Activated effector memory CD4-positive, alpha-beta T cell treated with Interleukin-2 at 50 U/mL for 16 hours (primary cell): ENCODE measurements at places on chromosomes 2 and 18.

DNA sequence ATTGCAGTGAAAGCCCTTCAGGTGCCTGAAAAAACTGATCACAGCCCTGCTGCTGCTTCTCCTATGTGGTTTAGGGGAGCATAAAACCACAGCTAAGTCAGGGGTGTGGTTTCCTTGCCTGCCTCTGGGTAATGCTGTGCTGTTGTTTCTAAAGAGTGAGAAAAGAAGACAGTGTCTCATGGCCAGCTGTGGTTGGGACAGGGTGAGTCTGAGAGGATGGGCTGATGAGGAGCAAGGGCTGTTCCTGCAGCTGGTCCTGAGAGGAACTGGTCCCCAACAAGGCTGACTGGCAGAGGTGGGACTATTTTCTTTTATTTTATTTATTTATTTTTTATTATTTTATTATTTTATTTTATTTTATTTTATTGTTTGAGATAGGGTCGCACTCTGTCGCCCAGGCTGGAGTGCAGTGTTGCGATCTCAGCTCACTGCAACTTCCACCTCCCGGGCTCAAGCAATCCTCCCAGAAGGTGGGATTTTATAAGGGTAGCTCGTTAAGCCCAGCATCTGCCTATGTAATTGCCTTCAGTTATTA, 236.7 kb downstream of the FHOD3 start:
- no peak for DNase-seq

GRCh38 chr2:189037518-189037917, 63.3 kb downstream of the COL3A1 start:
- DNase-seq = no peak

- DNase-seq = no peak
Observed at GRCh38 chr2:26568076-26568890, 72.9 kb downstream of the CIB4 start.

- DNase-seq = no peak
Observed at GRCh38 chr18:24397131-24397693, 412 bp downstream of the OSBPL1A start.

- no peak for DNase-seq
Observed at GRCh38 chr2:120238728-120239487, 13.7 kb upstream of the RALB start.

DNA sequence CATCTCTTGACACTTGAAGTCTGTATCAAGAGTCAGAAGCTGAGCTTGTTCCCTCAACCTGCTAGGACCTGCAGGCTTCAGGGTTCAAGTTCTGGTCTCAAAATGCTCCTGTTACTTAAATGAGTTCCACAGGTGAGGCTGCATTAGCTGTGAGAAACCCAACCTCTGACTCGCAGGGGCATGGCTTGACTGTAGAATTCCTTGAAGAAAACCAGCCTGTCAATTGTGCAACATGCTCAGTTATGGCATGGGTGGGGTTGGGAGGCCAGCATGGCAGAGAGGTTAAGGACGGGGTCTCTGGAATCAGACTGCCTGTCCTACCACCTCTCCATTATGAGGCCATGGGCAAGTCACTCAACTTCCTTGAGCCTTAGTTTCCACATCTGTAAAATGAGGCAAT, 235.8 kb downstream of the EN1 start:
- no peak for DNase-seq

DNA sequence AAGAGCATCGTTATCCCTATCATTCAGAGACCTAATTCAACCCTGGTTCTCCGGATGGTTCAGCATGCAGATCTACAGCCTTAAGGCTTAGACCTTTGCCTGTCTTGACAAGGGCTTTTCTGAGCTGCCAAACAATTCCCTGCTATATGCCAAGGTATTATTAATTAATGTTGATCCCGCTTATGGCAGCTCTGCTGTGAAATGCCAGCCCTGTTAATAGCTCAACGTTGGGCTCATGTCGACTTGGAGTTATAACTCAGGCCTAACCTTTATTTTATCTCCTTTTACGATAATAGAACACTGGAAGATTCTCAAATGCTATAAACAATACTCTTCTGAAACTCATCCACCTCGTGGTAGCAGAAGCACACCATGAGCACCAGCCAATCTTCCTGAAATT, 188.6 kb downstream of the TMEM247 start:
- DNase-seq = no peak

DNA sequence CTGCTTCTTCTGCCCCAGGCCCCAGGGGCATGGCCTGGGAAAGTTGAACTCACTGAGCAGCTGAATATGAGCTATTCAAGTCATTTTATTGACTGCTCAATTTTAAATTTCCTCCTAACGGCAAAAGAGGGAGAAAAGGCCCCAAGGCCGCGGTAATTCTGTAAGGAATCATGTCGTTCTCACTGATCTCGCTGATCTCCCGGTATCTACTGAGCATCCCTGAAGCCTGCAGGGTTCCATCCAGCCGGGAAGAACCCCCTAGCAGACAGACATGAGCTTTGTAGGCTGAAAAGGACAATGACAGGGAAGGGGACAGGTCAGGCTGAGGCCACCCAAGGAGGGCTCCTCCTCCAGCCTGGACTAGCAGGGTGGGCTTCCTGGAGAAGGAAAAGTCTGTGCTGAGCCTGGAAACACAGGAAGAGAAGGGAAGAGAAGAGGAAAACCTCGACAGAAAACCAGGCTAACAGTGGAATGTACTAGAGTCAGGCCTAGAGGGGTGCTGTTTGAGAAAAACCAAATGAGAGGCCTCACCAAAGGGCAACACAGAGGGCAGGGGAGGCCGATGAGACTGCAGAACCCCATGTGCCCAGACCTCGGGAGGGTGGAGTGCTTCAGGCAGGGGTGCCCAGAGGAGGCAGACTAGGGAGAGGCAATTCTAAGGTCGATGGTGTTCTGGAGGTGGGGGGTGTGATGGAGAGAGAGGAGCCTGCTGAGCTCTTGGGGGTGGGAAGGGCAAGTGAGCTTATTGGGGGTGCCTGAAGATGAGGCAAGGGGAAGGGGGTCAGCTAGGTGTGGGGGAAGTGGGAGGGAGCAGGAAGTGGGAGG, 2.9 kb upstream of the NPPC start:
- DNase-seq = no peak

- no peak for DNase-seq
Observed at GRCh38 chr18:26941584-26941983, 76.1 kb upstream of the AQP4 start.

GRCh38 chr2:174952607-174953006, 52.6 kb downstream of the CHN1 start:
- DNase-seq = no peak

DNA sequence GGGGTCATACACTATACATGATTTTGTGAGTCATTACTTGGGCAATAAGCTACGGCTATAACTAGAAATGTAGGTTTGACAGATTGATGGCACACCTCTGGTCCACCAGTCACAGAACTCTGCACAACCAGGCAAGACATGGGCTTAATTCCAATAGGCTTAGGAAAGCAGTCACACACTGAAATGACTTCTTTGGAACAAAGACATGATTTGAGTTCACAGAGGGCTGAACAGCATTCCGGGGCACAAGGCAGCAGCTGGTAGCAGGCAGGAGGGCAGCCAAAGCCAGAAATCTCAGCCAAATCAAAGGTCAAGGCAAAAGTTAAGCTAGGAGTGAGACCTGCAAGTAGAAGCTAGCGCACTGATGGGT, 27.4 kb downstream of the FABP1 start:
- no peak for DNase-seq

DNA sequence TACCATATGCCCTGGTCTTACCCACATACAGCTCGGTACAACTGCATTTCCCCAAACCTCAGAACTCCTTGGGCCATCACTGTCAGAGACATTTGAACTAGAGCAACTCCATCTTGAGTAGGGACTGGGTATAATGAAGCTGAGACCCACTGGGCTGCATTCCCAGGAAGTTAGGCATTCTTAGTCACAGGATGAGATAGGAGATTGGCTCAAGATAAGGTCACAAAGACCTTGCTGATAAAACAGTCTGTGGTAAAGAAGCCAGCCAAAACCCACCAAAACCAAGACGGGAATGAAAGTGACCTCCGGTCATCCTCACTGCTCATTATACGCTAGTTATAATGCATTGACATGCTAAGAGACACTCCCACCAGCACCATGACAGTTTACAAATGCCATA, 131.3 kb downstream of the PIK3C3 start:
- no peak for DNase-seq

DNA sequence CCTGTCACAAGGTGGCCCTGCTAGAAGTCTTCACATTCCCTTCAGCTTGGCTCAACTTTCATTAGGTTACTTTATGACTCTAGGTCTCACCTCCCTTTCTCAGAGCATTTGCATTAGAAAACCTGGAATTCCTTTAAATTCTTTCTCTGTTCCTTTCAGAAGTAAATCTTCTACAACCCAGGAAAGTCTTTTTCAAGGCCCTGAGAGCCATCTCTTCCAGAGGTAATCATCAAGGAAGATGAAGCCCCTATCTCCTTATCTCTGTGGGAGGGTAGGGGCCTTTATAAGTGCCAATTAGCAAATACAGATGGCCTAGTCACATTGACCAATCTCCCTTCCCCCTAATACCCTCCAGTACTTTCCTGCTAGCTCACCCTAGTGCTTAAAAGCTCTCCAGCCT, 848.0 kb upstream of the FAM98A start:
- DNase-seq = no peak

DNA sequence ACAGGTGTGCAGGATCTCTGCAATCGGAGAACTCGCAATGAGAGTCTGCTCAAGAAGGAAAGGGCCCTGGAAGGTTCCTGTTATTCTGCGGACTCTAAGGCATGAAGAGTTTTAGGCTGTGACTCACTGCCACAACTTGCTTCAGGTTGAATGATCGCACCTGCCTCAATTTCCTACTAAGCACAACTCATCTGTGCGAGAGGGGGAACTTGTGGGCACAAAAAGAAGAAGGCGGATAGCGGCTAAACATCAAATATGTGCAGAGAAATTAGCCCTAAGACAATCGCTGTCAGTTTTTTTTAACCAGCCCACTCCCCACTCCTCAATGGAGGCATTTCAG, 14.0 kb upstream of the CREG2 start:
- DNase-seq = no peak

DNA sequence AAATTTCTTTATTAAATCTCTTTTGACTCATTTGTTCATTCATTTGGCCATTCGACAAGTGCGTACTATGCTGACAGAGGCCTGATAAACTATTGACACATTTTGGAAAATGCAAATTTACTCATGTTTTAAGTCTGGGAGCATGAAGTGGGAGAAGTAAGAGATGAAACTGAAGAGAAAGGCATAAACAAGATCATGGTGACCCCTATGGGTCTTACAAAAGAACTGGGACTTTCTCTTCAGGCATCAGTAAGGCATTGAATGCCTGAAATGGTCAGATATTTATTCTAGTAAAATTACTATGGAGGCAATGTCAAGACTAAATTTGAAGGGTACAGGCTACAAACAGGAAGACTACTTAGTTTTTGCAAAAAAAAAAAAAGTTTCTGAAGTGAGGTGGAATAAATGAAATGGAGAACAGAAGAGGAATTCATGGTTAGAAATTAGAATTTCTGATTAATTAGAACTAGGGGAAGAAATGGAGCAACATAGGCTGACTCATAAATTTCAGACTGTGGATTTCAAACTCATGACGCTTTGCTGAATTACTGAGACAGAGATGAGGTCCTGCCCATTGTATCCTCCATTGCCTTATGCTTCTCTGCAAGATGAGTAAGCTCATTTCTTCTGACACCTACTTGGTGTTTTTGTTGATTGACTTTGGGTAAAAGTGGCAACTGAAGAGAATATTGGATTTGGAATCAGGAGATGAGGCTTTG, 32.7 kb downstream of the VSNL1 start:
- no peak for DNase-seq

DNA sequence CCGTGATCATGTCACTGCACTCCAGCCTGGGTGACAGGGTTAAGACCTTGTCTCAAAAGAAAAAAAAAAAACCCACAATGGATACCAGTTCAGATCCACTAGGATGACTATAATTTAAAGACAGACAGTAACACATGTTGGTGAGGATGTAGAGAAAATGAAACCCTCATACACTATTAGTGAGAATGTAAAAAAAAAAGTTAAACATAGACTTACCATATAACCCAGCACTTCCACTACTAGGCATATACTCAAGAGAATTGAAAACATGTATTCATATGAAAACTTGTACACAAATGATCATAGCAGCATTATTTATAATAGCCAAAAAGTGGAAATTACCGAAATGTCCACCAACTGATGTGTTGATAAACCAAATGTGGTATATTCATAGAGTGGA, 48.7 kb downstream of the KIF3C start:
- no peak for DNase-seq

- no peak for DNase-seq
Observed at GRCh38 chr18:78902795-78903435, 76.7 kb upstream of the SALL3 start.
